Activated CD4-positive, alpha-beta T cell treated with anti-CD3 and anti-CD28 coated beads, Interleukin-2, amount 50 U/mL, for 1 hour (primary cell): ENCODE measurements at places on chromosomes 16 and 17.

DNA sequence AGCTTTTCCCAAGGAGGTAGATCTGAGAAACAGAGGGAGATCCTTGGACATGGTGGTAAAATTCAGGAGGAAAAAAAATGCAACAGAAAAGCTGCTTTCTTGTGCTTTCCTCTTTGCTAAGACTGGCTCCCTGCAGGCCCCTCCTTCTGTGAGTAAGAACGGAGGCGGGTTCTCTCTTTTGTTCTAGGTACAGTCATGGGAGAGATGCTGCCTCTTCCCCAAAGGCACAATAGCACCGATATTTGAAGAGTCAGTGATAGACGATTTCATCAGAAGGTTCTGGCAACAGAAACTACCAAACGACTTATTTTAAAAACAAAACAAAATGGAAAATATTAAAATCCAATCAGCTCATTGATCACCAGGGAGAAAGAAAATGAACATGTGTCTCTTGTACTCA, 32.6 kb upstream of the KIFC3 start:
- no peak for DNase-seq

DNA sequence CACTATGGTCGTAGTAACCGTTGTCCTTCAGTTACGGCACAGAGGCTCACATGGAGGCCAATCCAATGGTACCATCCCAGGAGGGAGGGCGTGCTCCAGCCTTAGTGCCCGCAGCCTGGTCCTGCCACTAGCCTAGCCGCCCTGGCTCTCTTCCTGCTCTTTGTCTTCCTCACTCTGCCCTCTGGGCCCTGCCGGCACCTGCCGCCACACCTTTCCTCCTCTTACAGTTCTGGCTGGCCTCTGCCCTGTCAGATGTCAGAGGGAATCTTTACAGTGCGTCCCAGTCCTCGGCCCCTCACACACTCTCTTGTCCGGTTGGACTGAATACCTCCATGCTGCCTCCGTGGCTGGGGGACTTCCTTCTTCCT, 23.4 kb downstream of the GINS2 start:
- no peak for DNase-seq

DNA sequence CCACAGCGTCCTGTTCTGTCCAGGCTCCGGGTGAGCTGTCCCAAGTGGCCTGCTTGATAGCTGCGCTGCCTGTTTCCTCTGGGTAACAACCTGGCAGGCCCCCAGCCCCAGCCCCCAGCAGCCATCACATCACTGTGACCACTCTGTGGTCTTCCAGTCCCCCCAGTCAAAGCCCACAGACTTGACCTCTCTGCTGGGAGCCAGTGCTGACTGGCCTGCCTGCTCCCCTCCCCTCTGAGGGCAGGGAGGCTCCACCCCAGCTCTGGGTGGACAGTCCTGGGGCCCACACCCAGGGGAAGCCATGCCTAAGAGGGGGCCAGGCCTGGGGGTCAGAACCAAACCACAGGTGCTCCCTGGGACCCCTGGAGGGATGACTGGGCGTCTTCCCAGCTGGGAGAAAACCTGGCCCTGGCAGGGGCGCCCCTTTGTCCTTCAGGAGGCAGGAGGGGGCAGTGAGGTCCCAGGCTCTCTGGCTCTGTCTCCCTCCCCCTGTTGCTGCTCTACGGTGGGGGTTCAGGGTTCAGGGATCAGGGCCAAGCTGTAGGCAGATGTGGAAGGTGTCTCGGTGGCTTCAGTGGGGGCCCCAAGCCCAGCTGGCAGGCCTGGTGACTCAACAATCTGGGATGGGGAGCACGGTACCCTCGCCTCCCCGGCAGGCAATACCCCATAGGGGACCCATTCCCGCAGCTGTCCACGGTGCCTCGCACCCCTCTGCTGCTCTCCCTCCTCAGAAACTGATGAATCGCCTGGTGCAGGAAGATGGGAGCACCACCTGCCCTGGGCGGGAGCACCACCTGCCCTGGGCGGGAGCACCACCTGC, 1.8 kb upstream of the SLC16A3 start:
- no peak for DNase-seq

GRCh38 chr17:74368341-74369081, 1.2 kb downstream of the GPR142 start:
- peak; percentile 73 for DNase-seq

- DNase-seq: no peak
These were observed 196.8 kb downstream of the TOX3 start for GRCh38 chr16:52350031-52350642.
